Smooth muscle cell of the brain vasculature (primary cell): ENCODE measurements at places on chromosomes 12 and 14.

- no peak for DNase-seq
These were observed 41.6 kb upstream of the CAPRIN2 start for GRCh38 chr12:30796313-30796780.

- DNase-seq, result no peak
These were observed 108.7 kb downstream of the TTC8 start for GRCh38 chr14:88933191-88933590.

DNA sequence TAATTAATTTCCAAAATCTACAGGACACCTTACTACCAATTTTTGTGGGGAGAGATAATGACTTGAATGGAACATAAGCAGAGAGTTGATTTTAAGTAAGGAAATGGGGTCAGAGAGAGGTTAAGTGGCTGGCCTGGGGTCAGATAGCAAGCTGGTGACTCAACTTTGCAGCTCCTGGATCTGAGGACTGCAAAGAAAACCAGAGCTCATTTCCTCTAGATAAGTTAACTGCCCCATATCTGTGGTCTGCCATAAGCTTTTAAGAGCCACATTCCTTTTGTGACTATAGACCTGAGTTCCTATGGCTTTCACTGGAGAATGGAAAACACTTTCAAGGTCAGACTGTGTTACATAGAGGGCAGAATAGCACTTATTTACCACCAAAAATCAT, 201.2 kb upstream of the PRICKLE1 start:
- no peak for DNase-seq

DNA sequence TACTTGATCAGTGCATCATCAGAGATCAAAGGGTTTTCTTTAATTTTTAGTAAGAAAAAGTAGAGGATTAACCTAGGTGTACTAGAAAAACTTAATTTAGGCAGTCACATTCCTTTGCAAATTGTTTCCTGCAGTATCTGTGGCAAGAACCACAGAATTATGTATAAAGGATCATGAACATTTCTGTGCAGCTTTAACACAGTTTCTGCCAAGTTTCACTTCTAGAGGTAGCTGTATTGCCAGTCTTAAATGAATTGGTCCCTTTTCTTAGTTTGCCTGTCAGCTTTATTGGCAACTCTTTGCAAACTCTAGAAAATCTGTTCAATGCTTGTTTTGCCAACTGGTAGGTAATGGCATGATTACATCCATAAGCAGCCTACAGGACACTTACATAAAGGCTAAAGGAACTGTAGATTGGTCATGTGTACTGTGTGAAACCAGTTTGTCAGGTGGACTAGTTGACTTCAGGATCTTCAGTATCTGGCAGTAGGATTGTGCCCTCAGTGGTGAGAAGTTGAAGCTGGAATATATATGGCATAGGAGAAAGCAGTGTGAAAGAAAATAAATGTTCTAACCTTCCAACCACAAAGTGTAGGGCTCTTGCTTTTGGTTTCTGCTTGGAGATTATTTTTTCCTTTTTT, 75.9 kb downstream of the TTLL5 start:
- no peak for DNase-seq

- no peak for DNase-seq
These were observed 153.6 kb upstream of the ARID2 start for GRCh38 chr12:45575823-45576475.
